ENCODE measurements at places on chromosomes 7 and 10. TPM values are rescaled to one million over a fixed set of nuclear protein-coding genes. Genes with fewer than 3 reads are reported as not detected.

GRCh38 chr7:28811701-28812430 is 146.3 kb downstream of the TRIL start:
- DNase-seq: no peak

DNA sequence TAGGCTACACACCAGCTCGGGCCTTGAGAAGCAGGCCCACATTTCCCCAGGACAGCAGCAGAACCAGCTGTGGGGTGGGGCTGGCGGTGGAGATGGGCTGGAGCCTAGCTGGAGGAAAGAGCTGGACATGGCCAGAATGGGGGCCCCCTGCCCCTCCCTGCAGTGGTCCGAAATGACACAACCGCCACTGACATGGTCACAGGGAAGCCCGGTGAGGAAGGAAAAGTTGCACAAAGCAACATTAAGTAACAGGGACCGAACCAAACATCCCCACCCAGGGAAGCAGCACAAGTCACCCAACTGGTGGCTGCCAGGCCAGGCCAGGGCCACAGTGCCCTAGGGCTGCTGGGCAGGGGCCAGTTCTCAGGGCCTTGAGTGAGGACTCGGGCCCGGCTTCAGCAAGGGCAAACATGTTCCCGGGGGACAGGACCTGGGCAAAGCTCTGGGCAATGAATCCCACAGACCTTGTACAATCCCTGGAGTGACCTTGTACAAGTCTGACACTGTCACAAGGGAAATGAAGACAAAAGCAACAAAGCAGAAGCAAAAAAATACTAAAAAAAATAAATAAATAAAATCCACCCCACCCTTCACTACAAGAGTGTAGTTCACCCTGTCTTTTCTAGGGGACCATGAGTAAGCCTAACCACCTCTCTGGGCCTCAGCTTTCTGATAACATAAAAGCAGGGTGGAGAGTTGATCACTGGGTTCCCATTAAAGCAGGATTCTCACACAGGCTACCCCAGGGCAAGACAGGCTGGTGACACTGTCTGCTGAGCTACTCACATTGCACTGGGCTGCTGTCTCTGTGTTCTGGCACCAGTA is 33.0 kb downstream of the PSAP start:
- peak; percentile 57 for DNase-seq

The ITPRID1 gene
- total RNA-seq: not detected

GRCh38 chr7:26376175-26376917 is 84.7 kb downstream of the SNX10 start:
- DNase-seq: peak; percentile 92

- no peak for DNase-seq
These were observed 170.6 kb upstream of the GRB10 start for GRCh38 chr7:50953303-50953702.

The PPP1R3C gene
- 10.2 TPM for total RNA-seq

Data from upper lobe of left lung (tissue), 6 donors.